ENCODE measurements at places on chromosomes 2 and 18.

GRCh38 chr2:204586444-204587180 lies 41.3 kb downstream of the PARD3B start:
- DNase-seq = no peak

GRCh38 chr2:86788881-86789686 lies 1.6 kb downstream of the CD8A start:
- DNase-seq = no peak

GRCh38 chr2:35114765-35115164 lies 1240.8 kb upstream of the CRIM1 start:
- DNase-seq = no peak

- no peak for DNase-seq
Observed at GRCh38 chr18:79302120-79302519, 93.6 kb upstream of the NFATC1 start.

GRCh38 chr2:73920577-73921545 lies 5.8 kb upstream of the DGUOK start:
- DNase-seq = no peak

DNA sequence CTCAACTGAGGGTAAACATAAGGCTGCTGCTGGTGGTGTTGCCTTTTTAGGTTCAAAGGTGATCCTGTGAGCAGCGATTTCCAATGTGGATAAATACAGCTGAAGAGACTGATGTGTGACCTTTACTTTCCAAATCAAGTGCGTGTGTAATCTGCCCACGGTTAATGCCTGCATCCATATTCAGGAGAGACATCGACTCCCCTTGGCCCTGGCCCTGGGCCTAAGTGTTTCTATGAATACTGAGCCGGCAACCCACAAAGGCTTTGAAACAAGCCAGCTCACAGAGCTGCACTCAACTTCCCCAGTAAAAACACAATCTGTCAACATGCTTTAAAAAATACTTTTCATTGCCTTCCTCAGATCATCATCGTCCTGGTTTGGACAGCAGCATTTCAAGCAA lies 1026.6 kb downstream of the TMEM182 start:
- DNase-seq = peak; percentile 6

DNA sequence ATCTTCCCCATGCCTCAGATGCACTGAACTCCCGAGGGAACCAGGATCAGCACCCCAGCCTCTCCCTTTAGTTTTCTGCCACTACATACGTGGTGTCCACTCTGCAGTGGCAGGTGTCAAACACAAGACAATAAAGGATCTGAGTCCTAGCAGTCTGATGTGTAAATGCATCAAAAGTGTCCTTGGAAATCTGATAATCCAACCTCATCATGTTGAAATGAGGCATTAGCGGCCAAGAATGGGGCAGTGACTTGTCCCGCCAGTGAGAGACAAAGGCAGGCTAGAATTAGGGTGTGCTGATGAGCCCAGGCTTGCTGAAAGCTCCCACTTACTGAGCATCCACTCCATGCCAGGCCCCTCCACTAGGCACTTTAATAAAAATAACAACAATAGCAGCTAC lies 52.9 kb downstream of the EN1 start:
- no peak for DNase-seq

DNA sequence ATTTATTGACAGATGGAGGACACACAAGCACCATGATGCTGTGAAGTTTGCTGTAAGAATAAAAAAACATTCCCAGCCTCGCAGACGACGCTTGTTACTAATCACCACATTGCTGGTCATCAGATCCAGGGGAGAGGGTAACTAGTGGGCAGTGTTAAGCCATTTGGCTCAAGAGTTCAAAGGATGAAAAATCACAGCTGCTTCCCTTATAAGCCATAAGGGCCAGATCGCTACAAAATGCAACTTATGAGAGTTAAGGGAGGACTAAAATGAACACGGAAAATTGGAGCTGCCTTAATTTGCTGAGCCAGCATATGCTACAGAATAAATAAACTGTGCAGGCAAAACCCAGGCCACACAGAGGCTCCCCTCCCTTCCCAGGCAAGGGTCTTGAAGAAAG lies 522.6 kb downstream of the TDRD15 start:
- DNase-seq = no peak

DNA sequence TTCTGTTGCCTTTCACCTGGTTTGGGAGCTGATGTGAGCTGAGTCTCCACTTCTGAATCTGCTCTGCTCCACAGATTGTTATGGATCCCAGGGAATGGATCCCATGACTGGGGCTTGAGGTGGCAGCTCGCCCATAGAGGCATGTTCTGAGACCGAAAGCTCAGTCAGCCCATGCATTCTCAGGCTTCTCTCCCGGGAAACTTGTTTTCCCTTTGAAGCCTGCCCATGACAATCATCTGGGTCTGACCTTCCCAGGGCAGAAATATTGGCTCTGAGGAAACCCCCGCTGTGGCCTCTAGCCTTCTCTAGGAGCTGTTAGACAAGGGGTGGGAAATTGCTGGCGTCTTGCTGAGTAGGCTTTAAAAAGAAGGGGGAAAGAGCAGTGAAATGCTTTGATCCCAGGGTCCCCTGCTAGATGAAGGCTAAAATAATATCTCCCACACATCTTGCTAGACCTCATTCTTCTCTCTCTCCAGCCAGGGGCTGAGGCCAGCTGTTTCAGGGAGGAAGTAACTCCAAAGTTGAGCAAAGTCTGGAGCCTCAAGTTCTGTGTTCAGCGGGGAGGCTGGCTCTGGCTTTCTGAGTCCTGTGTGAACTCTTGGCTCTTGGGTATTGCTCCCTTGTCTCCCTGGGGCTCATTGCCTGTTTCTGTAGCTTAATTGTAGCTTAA lies 2.0 kb downstream of the VAMP8 start:
- DNase-seq = no peak

DNA sequence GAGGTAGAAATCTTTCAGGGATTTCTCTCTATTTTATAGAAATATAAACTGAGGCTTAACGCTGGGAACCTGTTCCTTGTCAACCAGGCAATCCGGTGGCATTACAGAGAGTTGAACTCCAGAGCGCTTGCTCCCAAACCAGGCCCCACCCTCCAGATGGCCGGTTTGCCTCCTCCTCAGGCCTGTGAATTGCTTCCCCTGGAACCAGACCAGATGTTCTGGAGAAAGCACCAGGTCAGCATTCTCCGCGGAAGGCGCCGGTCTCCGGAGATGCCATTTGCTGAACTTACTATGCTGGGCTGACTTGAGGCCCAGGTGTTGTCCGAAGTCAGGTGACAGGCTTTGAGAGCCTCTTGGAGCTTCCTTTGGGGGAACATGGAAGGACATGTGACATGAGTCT lies 17.2 kb downstream of the TNP1 start:
- DNase-seq = no peak

DNA sequence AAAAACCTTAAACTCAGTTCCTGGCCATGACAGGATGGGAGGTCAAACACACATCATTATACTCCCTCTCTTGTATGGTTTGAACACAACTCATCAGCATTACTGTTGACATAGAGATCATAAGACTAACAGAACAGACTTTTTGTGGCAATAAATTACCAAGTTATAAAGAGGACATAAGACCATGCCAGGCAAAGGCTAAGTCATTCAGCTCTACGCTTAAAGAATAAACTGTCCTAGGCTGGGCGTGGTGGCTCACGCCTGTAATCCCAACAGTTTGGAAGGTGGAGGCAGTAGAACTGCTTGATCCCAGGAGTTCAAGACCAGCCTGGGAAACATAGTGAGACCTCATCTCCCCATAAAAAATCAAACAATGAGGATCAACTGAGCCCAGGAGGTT lies 16.4 kb downstream of the NLRC4 start:
- no peak for DNase-seq

DNA sequence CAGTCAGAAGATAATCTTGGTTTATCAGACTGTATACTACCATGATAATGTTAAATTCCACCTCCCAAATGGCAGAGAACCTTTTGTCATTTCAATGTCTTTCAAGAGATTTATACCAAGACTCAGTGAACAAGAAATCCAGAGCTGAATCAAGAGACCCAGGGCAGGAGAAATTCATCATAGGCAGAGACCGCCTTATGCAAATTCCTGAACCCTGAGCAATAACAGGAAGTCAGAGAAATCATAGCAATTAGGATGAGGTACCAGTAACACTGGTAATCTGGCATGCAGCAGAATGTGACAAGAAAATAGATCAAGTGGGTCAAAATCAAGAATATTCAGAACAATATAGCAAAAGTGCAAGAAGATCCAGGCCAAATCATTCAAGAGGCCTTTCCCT lies 412.4 kb upstream of the LRATD1 start:
- no peak for DNase-seq

GRCh38 chr18:31819106-31819924 lies 58.6 kb upstream of the SLC25A52 start:
- DNase-seq = peak; percentile 7

- DNase-seq = no peak
Observed at GRCh38 chr2:138490673-138491494, 10.7 kb upstream of the SPOPL start.

- DNase-seq = no peak
Observed at GRCh38 chr18:44258576-44258975, 422.1 kb upstream of the SETBP1 start.

GRCh38 chr18:43847164-43848091 lies 570.1 kb upstream of the SYT4 start:
- DNase-seq = no peak

- DNase-seq = no peak
Observed at GRCh38 chr2:132403146-132403545, 13.5 kb upstream of the GPR39 start.

DNA sequence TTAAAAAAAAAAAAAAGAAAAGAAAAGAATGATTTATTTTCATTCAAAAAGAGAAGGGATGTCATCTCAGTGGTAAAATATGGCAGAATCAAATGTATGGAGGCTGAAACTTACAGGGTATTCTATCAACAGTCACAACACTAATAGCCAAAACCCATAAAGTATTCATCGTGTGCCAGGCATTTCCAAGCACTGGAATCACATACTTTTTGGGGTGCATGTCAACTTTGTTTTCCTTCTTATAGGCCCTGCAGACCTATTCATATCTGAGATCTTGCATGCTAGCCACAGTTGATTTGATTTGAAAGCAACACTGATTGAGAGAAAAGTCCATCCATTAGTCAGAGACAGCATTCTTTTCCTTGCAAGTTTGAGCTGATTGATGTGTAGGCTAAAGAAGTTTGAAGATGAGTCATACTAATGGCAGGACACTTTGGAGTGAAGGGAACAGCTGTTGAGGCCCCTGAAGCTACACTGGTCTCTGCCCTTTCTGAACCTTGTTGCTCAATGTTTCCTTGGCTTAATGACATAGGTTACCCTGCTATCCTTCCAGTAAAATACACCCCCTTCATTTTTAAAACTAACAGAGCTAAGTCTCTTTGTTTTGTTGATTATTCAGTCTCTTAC lies 22.0 kb downstream of the KATNAL2 start:
- no peak for DNase-seq

- DNase-seq = no peak
Observed at GRCh38 chr2:170764880-170765261, 5.3 kb upstream of the ERICH2 start.

- DNase-seq = peak; percentile 92
Observed at GRCh38 chr2:145066856-145067548, 547.1 kb upstream of the ZEB2 start.

GRCh38 chr2:165697748-165698443 lies 96.2 kb downstream of the GALNT3 start:
- DNase-seq = no peak

DNA sequence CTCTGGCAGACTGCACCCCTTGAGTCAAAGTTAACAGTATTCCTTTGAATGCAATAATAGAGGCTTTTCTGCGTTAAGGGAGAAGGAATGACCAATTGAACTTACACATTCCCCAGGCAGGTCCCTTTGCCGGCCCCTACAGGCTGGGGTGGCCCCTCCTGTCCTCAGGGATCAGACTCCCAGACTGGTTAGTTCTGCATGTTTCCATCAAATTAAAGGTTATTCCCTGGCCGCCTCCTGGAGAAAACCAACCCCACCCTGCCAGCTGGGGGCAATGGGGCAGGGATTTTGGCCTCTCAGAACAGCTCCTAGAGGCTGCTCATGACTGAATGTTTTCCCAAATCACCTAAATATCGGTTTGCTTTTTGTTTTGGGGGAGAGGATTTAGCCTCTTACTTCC lies 199.6 kb downstream of the MGAT5 start:
- no peak for DNase-seq

DNA sequence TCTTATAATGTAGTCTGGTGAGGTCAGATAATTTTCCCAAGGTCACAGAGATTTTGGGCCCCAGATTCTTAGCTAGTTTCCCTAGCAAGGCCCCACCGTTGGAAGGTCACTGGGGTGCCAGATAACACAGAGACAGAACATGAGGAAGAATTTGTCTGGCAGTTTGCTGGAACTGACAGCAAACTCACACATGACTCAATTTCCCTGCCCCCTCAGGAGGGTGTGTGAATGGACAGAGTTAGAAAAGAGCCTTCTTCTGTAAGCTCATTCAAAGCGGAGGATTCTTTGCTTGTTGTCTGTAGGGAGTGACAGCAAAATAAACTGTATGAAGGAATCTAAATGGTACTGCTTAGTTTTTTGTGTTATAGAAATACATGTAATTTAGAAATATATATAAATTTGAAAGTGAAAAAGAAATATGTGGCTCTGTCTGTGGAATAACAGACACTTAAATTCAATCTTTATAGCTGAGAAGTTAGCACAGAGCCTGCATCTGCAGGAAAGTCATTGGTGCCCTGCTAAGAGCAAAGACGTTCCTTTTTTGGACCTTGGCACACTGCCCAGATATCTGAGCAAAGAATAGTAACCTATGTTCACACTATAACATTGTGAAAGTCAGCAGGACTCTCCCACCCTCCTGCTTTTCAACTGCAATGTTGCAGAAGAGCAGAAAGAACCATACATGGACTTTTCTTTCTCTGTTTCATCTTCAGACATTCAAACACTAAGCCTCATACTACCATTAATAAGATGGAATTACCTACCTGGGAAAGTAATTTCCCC lies 2.1 kb downstream of the MDH1 start:
- DNase-seq = peak; percentile 18
